Brain (organoid and tissue), 16 donors: ENCODE measurements at places on chromosomes 6 and 20.

- no peak for DNase-seq
Measured at GRCh38 chr20:48630342-48631075, 197.3 kb downstream of the PREX1 start.

DNA sequence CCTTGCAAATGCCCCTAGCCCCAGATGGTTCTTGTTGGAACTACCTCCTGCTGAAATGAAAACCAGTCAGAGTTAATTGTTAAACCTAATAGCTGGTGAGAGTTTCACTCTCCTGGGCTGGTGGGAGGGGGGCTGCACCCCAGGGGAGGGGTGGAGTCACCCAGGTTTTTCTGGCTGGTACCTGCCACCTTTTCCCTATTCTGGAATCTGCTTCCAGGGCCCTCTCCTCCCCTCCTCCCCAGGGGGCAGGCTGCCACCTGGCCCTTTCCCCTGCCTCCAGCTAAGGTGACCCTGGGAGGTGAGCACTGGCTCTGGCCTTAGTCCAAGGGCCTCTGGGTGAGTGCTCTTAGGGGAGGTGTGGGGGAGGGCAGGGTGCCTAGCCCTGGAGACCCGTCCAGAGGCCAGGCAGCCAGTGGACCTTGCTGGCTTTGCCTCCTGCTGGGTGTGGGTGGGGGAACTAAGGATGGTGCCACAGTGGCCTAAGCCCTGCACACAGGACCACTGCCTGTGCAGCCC lies 48.8 kb upstream of the EPB41L1 start:
- DNase-seq = no peak

- no peak for DNase-seq
Measured at GRCh38 chr6:137949686-137950390, 82.8 kb downstream of the TNFAIP3 start.

GRCh38 chr6:15535495-15536197 lies 127.2 kb downstream of the DTNBP1 start:
- no peak for DNase-seq

GRCh38 chr20:41136680-41137613 lies at the start of gene PLCG1:
PLCG1 (plus strand) TSS chr20:41137543; CDS start chr20:41137642, 99 bp downstream.
- DNase-seq = peak; percentile 96

DNA sequence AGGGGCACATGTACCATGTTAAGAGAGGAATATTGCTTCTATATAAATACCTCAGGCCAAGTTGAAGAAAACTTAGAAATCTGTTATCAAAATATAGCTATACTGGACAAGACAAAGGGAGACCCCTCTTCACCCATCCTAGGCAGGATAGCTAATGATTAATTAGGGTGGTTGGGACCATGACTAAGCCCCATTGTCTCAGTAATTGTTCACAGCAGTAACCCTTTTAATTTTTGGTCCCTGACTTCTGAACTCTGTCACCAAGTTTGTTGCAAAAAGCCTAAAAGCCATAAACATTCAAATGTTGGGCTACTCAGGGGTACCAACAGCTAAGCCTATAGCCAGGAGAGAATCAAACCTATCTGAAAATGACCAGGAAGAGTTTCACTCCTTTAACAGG lies 19.2 kb upstream of the BTN3A2 start:
- no peak for DNase-seq

- no peak for DNase-seq
Measured at GRCh38 chr20:682123-682522, 6.5 kb upstream of the SCRT2 start.

DNA sequence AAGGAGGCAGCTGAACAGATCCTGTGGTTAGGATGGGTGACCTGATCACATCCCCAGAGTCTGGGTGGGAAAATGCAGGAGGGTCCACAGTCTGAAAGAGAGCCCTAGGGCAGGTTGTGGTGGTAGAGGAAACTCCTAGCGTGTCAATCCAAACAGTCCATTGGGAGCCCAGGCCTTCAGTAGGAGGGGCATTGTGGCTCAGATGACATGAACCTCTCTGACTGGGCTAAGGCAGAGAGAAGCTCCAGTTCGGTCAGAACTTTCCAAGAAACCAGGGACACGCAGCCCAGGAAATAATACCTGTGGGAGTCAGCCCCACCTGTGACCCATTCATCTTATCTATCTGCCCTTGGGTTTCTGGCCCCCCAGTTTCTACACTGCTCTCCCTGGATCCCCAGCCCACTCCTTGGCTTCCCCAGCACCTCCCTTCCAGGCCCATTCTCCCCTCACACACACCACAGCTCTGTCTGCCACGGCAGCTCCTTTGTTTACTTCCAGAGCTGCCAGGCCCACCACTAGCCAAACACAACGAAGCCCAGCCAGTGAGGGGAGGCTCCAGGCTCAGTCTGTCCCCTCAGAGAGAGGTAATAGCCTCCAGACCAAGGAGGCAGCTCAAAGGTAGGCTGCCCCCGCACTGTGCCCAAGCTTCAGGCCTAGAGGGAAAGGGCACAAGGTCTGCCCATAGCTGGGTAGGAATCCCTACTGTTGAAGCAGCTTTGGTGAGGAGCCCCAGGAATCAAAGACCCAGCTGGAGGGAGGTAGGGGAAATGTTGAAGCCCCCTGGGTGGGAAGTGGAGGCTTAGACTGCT lies 6.2 kb downstream of the GDF5 start:
- no peak for DNase-seq

GRCh38 chr6:13764996-13765395 lies 49.4 kb downstream of the MCUR1 start:
- no peak for DNase-seq

- no peak for DNase-seq
Measured at GRCh38 chr20:34663213-34663943, 13.5 kb downstream of the PIGU start.

- DNase-seq = no peak
Measured at GRCh38 chr6:17417817-17418216, 24.4 kb downstream of the CAP2 start.

GRCh38 chr6:12112540-12113189 lies 100.6 kb downstream of the HIVEP1 start:
- DNase-seq = no peak

DNA sequence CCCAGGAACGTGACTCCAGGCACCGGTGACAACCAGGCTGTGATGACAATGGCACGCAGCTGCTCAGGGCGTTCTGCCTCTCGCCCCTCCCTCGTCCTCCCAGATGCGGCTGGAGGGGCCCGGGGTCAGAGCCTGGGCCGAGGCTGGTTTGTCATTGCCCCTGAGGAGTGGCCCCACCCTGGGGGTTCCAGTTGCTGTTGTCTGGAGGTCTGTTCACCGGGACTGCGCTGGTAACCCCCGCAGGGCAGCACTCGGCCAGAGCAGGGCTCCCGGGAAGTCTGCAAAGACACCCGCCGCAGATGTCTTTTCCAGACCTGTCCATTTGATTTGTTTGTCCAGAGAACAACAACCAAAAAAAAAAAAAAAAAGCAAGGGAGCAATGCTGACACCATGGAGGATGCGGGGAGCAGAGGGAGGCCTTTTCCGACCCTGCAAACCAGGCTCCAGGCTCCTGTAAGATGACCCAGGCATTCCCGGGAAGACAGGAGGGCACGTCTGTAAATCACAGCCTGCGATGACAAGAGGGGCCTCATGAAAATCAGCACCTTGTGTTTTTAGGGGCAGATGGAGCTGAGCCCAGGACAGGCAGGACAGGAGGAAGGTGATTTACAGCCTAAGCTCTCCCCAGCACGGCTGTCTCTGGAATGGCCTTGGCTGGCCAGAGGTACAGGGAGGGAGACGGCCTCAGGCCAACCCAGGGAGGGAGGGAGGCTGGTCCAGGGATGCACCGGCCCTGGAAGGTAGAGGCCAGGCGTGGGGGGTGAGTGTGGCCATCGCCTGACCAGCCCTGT lies 189.3 kb downstream of the ERMARD start:
- no peak for DNase-seq

GRCh38 chr6:148457137-148457842 lies 114.7 kb downstream of the SASH1 start:
- DNase-seq = no peak

GRCh38 chr6:27752038-27752885 lies 159.9 kb downstream of the OR2B2 start:
- DNase-seq = peak; percentile 93

GRCh38 chr6:167761794-167762258 lies 64.9 kb upstream of the AFDN start:
- DNase-seq = no peak

DNA sequence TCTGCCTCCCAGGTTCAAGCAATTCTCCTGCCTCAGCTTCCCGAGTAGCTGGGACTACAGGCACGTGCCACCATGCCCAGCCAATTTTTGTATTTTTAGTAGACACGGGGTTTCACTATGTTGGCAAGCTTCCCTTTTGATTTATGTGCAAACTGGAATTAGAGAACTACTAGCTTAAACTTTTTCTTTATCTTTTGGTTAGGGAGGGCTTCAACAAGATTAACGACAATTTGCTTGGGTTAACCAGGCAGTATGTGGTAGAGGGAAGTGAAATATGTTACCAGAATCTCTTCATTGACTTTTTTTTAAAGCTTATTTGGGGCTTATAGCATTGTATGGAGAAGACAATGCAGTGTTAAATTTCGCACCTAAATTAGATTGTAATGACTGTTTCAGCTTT lies 9.0 kb downstream of the MYO6 start:
- DNase-seq = no peak

DNA sequence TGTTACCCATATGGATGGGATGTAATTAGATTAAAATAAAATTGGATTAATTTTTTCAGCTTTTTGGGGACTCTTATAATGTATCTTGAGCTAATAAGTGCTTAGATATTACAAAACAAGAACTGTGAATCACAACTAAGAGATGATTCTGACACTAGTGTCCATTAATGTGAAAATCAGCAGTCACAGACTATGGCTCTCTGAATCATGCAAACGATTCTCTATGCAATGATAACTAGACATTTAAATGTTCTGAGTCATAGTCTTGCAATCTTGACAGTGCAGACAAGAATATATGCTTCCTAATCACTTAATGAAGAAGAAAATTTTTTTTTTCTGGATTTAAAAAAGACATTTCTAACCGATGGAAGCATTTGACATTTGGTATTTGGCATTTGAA lies 82.2 kb upstream of the OPRM1 start:
- DNase-seq = no peak

DNA sequence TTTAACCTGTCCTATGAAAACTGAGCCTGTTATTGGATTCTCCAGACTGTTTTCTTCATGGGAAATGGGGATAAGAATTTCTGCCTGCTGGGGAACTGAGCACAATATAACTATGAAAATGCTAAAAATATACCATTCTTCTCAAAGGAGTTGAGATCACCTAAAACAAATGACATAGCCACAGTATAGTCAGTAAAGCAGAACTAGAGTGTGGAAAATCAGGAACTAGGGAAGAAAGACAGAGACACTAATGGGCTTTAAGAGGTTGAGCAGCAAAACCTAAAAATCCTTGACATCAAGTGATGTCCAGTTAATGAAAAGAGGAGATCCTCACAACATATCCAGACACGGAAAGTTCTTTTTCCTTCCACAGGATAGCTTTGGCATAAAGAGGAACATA lies 215.7 kb upstream of the CST7 start:
- no peak for DNase-seq
